ENCODE measurements at places on chromosomes 12 and 14.
A peak's percentile ranks its signal among the peaks of the same experiment; 100 is the strongest.

DNA sequence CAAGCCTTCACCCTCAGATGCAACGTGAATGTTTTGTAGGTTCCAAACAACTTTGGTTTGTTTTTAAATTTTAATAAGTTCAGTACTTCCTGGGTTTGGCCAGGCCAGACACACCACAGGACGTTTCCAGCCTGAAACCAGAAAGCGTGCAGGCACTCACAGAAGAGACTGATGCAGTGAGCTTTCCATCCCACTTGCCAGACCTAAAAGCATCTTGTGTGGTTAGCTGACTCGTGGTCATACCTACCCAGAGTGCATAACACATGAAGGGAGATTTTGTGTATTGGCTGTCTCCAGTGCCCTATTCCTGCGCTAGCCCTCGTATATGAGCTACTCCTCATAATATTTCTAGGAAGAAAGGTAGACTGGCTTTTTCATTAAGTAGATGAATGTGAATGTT is 297.3 kb upstream of the FAR2 start:
- DNase-seq: no peak

- no peak for DNase-seq
Observed at GRCh38 chr14:33230021-33230420, 291.3 kb downstream of the NPAS3 start.

DNA sequence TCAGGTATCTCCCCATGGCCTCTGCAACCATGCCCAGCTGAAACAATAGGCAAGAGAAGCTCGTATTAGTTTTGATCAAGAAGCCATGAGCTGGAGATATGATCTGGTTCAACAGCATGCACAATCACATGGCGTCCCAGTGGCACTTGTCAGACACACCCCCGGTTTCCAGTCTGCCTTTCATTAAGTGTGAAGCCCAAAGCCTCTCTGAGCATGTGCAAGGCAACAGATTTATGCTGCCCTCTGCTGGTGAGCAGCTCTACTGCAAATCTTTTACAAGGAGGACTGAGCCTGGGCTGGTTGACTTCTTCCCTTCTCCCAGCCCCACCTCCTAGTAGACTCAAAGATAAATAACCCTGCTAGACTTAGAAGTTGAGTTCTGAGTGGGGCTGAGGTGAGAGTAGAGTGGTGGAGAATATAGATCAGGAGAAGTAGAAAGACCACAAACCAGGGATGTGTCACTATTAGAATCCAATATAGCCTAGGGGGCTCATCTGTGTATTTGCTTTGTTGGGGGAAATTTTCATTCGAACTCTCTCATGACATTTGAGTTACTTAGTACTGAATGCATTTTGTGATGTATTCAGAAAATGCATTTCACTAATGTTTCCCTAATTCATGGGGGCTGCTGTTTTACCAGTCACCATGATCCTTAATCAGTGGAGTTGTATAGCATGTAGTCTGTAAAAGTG is 53.7 kb upstream of the MBIP start:
- DNase-seq: peak; percentile 49

- DNase-seq: no peak
Observed at GRCh38 chr14:88321692-88322503, 1.2 kb downstream of the KCNK10 start.

DNA sequence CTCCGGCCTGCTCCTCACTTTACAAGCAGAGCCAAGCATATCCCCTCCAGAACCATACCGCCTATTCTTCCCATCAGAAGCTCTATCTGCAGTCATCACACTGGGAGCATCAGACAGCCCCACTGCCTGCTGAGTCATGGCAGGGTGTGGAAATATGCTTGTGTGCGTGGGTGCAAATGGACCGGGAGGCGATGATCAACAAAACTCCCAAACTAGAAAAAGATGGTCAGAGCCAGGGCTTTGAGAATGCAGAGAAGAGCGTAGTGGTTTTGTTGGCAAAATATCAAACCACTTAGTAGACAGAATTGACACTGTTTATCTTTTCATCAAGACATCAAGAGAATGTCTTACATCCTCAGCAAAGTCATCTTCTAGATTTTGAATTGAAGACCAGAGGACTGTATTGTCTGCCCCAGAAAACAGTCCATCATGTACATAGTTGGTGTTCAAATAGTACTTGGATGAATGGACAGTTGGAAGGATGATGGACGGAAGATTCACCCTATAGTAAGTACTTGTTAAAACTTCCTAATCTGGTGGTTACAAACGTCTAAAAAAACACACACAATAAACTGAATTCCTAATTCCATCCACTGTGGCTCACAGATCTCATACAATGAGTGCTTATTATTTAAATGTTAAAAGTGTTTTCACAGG is 54.9 kb downstream of the VWF start:
- DNase-seq: no peak

GRCh38 chr12:40261937-40262336 is 37.1 kb downstream of the LRRK2 start:
- no peak for DNase-seq

DNA sequence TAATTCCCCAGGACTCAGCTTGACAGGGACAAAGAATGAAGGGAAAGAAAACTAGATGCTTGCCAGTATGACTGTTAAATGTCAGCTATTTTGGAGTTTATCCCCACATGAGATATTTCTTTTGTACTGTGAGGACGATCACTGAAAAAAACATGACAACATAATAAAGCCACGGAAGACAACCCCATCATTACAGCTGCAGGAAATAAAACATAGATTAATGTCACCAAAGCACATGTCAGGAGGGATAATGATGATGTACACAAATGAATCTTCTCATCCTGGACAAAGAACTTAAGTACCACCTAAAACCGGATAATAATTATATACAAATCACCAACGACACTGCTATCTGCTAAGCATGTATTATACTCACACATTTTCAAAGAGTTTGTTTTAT is 84.6 kb upstream of the GRIP1 start:
- DNase-seq: no peak

- no peak for DNase-seq
Observed at GRCh38 chr12:49023812-49024211, 5.2 kb upstream of the PRKAG1 start.

DNA sequence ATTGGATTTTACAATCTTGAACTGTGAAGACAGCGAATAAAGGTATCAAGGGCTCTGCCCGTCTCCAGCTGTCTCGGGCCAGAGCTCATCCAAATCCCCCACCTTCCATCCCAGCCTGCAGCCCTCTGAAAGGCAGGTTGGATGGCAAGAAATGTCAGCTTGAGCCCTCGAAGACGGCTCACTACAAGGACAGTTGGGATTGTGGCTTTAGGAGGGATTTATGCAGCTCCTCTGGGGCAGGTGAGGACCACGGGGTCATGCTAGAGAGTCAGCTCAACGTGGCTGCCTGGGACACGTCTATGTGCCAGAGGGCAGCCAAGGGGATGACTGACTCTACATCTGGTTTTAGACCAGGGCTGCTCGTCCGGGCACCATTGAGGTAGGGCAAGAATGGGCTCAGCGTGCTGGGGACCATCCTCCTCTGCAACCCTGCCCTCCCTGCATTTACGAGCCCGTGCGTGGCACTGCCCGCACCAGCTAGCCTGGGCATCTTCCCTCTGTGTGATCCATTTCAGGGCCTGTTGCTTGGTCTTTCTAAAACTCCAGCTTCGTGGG is 16.2 kb downstream of the MVK start:
- no peak for DNase-seq

DNA sequence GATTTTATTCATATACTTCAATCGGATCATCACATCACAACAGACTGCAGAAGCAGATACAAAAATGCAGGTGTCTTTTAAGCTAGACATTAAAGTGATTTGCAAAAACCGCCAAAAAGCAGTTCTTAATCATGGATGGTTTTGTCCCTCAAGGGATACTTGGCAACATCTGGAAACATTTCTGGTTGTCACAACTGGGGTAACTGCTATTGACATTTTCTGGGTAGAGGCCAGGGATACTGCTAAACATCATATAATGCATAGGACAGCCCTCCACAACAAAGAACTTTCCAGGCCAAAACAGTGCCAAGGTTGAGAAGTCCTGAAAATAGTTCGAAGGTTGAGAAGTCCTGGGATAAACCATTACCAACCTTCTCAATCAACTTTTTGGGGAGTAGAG is 101.8 kb upstream of the BBS10 start:
- DNase-seq: no peak

GRCh38 chr12:111455448-111456320 is 50.0 kb downstream of the SH2B3 start:
- DNase-seq: no peak

- DNase-seq: no peak
Observed at GRCh38 chr12:67410667-67411067, 141.5 kb downstream of the CAND1 start.

- DNase-seq: no peak
Observed at GRCh38 chr12:92603741-92604432, 98.9 kb upstream of the PLEKHG7 start.

- no peak for DNase-seq
Observed at GRCh38 chr12:24025153-24025798, 75.8 kb upstream of the SOX5 start.

- no peak for DNase-seq
Observed at GRCh38 chr12:65958456-65958855, 134.2 kb downstream of the HMGA2 start.

DNA sequence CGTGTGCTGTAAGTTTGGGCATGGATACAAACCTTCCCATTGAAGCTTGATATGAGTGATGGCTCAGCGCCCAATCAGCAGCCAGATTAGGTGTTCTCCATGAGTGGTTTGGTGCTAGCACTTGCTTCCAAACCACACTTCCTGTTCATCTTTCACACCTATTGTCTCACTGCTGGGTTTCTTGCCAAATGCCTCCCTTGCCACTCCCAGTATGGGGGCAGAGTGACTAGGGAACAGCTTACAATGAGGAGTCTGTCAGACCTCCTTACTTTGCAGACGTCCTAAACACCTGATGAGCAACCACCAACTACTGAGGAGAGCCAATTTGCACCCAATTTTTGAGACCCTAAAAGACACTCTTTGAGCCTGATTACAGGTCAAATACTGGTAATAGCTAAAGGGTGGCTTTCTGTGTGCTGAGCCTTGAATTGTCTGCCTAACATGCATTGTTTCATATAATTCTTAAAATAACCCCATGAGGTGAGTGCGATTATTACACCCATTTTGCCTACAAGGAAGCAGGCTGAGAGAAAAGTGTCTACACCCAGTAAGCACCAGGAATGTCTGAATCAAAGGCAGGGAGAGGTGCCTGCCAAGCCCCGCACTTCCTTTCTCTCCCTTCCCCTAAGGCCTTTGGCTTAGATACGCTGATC is 48.4 kb upstream of the FOS start:
- no peak for DNase-seq

GRCh38 chr14:63174760-63175191 is 29.5 kb upstream of the RHOJ start:
- no peak for DNase-seq

GRCh38 chr12:67909091-67909531 is 80.1 kb upstream of the IFNG-AS1 start:
- no peak for DNase-seq

- no peak for DNase-seq
Observed at GRCh38 chr12:83527810-83528209, 841.1 kb downstream of the TMTC2 start.

GRCh38 chr14:77045238-77046162 is 17.0 kb upstream of the IRF2BPL start:
- no peak for DNase-seq

DNA sequence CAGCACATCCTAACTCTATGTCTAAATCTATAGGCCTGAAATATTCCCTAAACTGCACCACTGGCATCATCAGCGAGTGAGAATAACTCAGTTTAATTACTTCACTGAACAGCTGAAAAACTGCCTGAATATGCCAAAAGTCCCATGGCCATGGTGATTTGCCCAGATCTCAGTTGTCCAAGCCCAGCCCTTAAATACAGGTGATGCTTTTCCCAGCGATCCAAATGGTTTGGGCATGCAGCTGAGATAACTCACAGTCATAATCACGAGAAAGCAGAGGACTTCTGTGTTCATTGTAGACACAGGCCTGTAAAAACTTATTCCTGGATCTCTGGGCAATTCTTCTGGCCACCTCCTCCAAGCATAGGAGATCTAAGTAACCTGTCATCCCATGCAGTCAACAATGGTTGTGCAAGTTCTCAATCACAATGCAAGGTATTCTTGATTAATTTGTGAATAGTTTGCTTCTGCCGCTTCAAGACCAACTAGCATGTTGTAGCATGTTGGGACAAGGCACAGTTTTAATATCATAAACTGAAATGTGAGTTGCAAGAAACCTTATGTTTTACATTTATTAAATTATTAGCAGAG is 40.5 kb downstream of the DUSP6 start:
- no peak for DNase-seq

- DNase-seq: no peak
Observed at GRCh38 chr12:105706321-105706972, 376.0 kb downstream of the C12orf75 start.

- DNase-seq: no peak
Observed at GRCh38 chr14:59787045-59787674, 83.4 kb downstream of the RTN1 start.

- no peak for DNase-seq
Observed at GRCh38 chr12:11812241-11812585, 162.7 kb downstream of the ETV6 start.

- DNase-seq: no peak
Observed at GRCh38 chr14:44027397-44027796, 479.7 kb downstream of the FSCB start.

DNA sequence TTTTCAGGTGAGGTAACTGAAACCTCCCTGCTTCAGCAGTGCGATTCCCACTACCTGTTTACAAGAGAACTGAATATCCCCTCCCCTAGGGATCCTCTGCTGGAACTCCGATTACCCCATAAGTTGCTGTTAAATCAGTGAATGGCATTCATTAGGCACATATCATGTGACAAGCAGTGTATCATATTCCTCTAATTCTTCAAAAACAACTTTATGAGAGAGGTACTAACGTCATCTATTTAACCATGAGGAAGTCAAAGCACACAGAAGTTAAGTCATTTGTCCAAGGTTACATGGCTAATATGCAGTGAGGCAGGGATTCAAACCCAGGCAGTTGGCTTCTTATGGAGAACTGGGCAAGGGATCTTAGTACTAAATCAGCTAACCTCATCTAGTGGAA is 43.9 kb upstream of the PCED1B start:
- no peak for DNase-seq

DNA sequence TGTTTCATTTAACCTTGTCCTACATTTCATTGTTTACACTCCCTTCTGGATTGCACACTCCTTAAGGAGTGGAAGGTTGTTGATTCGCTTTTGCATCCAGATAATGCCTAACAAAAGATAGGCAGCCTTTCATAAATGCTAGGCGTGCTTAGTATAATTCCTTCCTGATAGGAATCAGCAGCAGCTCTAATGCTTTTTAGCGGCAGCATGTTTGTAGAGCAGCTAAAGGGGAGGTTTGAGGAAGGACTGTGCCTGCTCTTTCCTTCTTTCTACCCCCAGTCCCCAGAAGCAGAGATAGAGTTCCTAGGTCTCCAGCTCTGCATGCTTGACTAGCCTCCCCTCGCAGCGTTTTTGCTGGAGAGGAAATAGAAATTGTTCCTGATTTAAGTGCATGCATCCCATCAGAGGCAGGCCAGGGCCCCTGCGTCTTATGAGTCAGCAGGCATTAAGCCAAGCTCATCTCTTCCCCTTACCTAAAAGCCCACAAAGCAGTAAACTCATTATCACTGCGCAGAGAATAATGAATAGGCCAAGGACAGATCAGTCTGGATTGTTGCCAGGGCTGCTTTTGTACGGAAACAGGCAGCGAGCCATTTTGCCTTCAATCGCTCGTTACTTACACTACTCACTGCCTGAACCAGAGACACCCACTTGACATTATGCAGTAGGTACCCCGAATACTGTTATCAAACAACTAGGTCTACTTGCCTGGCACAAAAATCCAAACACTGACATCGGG is 14.0 kb upstream of the TBPL2 start:
- DNase-seq: no peak

- DNase-seq: no peak
Observed at GRCh38 chr12:6358881-6359280, 16.5 kb downstream of the SCNN1A start.

Measured in GM12864 (cell line).